Stimulated activated CD8-positive, alpha-beta memory T cell treated with anti-CD3 and anti-CD28 coated beads, Interleukin-4, amount 100 ng/mL, for 24 hours (primary cell): ENCODE measurements at places on chromosomes 2 and 18.

GRCh38 chr2:227617316-227618230 lies at the start of gene SCYGR4:
SCYGR4 (plus strand) TSS chr2:227617498; CDS start chr2:227617498, 0 bp downstream.
- no peak for DNase-seq

GRCh38 chr2:11187083-11187619 lies 31.9 kb downstream of the SLC66A3 start:
- no peak for DNase-seq

DNA sequence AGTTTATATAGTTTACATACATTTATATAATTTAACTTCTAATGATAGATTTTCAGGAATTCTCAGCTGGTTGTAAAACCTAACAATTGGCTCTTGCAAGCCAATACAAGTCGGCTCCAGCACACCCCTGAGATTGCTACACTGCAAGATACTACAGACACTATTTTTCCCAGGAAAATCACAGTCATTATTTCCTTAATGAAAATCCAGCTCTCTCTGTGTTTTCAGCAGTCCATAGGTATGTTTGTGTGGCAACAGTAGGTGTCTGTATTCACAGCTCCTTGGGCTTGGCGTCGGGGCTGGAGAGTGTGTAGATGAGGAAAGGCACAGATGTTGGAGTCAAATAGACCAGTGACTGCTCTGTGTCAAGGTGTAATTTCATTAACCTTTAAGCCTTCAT lies 78.7 kb upstream of the SPTBN1 start:
- no peak for DNase-seq

GRCh38 chr18:39842366-39842914 lies 2112.6 kb upstream of the PIK3C3 start:
- no peak for DNase-seq

DNA sequence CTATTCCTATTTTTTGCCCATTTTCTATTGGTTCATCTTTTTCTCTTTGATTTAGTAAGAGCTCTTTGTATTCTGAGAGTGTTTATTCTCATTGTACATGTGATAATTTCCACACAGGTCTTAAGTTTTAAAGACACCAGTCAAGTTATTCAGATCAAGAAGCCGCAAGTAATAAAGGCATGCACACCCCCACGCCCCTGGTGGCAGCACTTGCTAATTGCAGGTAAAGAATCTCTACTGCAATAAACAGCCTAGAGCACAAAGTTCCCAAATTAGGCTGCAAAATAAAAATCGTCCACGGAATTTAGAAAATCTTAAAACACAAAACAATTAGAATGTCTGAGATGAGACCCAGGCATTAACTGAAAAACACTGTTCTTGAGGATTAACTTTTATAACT lies 45.2 kb downstream of the ST3GAL5 start:
- DNase-seq = no peak

DNA sequence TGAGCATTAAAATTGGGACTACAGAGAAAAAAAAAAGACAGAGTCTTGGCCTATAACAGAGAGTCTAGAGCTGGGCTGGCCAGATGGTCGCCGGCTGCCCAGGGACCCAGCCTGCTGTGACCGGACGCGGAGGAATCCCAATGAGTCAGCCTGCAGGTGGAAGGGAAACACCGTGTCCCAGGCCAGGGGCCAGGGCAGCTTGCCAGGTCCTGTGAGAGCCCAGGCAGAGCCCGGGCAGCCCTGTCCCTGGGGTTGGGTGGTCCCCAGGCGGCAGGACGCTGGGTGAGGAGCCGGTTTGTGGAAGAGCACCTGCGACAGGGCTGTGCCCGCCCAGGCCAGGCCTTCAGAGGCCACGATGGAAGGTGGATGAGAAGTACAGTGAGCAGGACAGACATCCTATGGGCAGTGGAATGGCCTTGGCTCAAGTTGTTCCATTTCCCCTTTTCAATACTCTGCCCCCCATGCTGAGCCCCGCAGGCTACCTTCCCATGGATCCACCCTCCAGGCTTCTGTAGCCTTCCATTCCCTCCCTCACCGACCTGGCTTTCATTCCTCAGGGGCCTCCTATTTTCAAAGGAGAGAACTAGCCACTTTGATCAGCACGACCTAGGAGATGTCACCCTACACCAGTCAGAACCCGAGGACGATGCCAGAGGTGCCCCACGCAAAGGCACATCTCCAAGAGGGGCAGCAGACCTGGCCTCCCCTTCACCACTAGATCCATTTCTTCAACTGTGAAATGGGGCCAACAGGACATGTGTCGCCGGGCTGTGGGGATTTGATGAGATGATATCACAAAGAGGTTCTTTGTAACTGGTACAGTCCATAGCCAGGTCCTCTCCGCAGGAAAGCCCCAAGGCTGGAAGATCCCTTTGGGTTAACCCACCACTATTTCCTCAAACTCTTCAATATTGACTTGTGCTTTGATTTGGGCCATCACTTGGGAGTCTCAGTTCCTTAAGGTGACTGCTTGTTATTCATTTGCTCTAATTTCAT lies 87.5 kb downstream of the POLR1A start:
- no peak for DNase-seq

DNA sequence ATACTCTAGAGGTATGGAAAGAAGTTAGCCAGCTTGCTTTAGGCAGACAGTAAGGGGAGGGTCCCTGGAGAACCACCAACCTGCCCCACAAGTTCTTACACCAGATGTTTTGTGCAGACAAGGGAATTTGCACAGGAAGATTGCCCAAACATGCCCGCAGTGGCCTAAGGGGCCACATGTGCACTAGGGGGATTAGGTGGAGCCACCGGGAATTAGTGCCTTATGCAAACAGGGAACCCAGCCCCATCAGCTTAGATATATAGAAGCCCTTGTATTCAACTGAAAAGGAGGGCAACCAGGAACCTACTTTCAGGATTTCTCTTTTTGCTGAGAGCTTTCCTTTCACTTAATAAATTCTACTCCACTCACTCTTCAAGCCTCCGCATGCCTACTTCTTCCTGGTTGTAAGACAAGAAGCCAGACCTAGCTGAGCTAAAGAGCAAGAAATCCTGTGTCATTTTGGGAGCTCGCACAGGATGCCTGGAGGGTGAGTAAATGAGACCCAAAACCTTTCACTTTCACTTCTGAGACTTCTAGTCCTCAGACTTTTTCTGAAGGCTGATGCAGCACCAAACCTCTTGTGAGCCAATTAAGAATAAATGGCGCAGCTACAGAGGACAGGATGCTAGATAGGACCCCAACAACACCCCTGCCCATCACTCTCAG lies 146.3 kb downstream of the GCA start:
- no peak for DNase-seq

GRCh38 chr2:121638333-121638732 lies 10.9 kb downstream of the CLASP1 start:
- DNase-seq = no peak

DNA sequence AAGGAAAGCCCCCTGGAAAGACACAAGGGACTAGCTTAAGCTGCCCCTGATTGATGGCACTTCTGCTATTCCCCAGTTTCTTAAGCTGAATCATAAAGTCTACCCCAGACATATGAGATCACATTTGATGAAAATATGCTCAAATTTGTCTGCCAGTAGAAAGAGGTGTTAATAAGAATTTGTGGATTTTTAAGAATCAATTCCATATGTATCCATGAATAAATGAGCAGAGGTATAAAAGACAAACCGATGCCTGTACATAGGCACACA lies 119.9 kb downstream of the CCBE1 start:
- no peak for DNase-seq

- DNase-seq = no peak
Observed at GRCh38 chr2:150156415-150156814, 331.1 kb downstream of the RND3 start.

DNA sequence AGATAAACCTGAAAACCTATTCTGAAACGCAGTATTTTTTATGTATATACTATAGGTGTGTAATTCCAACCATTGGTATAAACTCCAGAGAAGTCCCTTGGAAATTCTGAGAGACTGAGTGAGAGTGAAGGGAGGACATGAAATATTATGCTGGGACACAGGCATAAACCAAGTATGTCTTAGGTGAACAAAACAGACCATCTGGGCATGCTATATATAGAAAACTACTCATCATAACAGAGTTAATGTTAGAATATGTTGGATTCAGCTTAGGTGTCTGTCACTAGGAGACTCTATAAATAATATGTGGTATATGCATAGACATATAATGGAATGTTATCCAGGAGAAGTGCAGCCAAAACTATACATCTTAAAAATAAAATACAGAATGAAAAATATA lies 282.6 kb downstream of the LRP1B start:
- no peak for DNase-seq

DNA sequence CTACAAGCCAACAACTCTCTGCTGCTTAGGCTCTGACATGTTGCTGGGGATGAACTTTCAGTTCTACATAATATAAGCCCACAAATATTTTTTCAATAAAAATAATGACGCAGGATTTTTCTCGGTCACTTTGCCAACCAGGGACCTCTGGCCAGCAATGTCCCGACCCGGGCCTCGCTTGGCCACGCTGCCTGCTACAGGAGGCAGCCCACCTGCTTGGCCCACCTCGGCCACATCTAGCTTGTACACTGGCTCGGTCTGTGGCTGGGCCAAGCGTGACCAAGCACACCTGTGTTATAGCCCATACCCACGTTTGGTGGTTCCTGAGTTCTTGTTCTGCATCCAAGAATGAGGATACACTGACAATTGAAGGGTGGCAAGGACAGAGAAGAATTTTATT lies 773.5 kb downstream of the CPS1 start:
- no peak for DNase-seq

GRCh38 chr2:27117995-27118524 lies 868 bp downstream of the CGREF1 start:
- no peak for DNase-seq

GRCh38 chr2:152344579-152345195 lies 9.7 kb downstream of the FMNL2 start:
- no peak for DNase-seq

GRCh38 chr2:57759131-57759530 lies 287.5 kb upstream of the VRK2 start:
- no peak for DNase-seq

- no peak for DNase-seq
Observed at GRCh38 chr2:160087854-160088745, 25.7 kb upstream of the PLA2R1 start.

DNA sequence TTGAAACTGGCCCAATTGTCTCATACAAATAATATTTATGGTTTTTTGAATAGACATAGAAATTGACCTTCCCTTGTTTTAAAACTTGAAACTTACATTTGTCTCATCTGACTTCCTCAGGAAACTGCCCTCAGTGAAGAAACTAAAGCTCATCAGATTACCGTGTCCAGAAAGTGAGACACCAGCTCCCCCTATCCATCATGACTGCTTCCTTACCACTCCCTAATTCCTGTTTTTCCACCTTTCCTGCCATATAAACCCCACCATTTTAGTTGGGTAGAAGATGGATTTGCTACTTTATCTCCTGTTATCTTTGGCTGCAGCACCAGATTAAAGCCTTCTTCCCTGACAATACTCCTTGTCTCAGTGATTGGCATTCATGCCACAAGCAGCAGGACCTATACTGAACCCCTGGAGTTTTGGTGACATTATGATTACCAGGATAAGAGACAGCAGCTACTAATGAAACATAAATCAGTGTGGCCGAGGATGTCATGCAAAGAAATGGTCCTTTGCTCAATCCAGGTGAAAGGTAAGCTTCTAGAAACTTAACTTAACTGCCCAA lies 1627.6 kb upstream of the ZEB2 start:
- DNase-seq = no peak

GRCh38 chr2:113797237-113797636 lies 40.8 kb upstream of the SLC35F5 start:
- DNase-seq = no peak

DNA sequence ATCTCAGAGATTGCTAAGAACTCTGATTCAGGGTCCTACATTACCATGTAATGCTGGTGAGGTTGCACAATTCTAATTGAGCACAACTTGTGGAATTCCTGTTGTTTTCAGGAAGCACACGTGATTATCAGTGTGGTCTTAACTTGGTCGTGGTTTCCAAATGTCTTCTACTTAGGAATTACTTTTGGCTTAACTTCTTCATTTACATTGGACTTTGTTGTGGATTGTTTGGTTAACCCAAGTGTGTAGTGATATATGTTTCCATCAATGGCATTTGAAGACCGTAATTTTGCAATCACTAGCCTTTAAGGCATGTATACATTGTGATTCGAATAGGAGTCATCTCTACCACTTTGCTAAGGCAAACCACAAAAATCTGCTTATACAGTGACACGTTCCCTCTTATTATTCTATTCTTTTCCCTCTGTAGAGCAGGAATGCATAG lies 373.3 kb downstream of the IRS1 start:
- no peak for DNase-seq

GRCh38 chr2:65026704-65027464 lies 29.3 kb upstream of the CEP68 start:
- no peak for DNase-seq

- DNase-seq = no peak
Observed at GRCh38 chr18:13233787-13234783, 15.5 kb downstream of the LDLRAD4 start.

GRCh38 chr2:158740621-158741020 lies 54.5 kb upstream of the DAPL1 start:
- DNase-seq = no peak

- no peak for DNase-seq
Observed at GRCh38 chr2:170665743-170666142, 49.4 kb upstream of the SP5 start.

DNA sequence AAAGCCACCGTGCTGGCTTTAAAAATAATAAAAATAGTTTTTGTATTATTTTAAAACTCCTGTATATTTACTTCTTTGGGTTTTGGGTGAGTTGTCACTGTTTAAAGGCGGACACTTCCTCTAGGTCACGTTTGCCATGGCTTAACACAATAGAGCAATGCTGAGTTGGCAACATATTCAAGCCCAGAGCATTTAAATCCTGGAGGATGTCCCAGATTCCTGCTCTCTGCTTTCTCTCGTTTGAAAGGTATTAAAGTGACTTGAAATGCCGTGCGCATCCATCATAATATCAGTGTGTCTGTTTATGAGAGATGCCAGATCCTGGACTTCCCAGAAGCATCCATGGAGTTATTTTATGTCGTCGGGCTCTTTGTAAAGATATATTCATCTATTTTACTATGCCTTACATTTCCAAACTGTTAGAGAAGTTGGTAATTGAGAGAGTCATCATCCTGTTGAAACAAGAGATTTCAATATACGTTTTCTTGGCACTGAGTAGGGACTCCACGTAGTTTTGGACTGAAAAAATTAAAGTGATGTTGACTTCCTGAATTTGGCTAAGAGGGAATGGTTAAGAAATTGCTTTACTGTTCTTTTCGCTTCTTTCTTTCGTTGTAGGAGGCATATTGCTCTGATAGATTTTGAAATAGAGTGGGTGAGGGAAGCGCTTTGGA lies 150.6 kb downstream of the ZNF236 start:
- DNase-seq = no peak

DNA sequence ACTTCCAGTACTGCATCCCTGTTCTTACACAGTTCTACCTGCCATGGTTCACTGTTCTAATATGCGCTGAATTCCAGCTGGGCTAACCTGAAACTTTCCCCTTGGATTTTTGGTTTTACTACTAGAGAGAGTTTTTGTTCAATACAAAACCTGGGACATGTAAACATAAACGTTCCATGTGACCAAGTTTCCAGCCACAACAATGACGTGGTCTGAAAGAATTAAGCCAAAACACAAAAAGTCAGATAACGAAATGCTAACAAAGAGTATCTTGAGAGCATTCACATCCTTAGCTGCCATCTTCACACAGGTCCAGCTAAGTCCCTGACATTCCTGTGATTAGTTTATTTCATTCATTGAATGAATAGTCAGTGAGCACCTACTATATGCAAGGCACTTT lies 467.0 kb upstream of the PKDCC start:
- no peak for DNase-seq
